ENCODE measurements at places on chromosomes 12 and 14.

GRCh38 chr14:88012495-88012894 is 7.6 kb downstream of the GPR65 start:
- no peak for DNase-seq

DNA sequence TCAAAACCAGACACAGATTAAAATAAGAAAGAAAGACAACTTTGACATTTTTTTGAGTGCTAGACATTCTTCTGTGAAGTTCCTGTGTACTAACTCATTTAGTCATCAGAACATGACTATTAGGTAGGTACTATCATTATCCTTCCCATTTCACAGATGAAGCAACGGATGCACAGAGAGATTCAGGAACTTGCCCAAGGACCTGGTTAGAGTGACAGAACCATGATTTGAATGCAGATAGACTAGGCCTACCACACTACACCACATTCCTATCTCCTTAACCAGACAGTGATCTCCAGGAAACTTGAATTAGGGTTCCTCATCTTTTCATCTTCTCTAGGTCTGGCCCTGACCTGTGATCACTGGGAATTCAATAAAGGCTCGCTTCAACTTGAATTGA is 54.4 kb upstream of the MED13L start:
- DNase-seq, result no peak

DNA sequence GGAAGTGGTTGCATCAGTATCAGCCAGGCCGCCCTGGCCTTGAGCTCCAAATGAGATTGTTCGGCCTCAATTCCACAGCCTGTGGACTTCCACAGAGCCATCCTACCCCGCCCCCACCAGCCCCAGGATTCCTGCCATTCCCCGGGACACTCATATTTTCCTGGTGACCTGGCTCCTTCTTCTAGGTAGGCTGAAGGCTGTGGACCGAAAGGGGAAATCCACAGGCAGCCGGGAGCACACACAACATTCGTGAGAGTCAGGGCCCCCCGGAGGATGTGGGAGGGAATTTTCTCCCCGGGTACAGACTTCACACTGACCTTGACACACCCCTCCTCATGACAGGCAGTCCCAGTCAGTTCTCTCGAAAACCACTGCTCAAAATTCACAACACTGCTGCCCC is 39.9 kb downstream of the RIN3 start:
- no peak for DNase-seq

- DNase-seq, result peak; percentile 30
Measured at GRCh38 chr14:66117600-66117999, 368.6 kb upstream of the CCDC196 start.

GRCh38 chr14:100222224-100223093 is 16.5 kb upstream of the YY1 start:
- DNase-seq, result no peak

- no peak for DNase-seq
Measured at GRCh38 chr12:123671876-123672275, 963 bp downstream of the TCTN2 start.

- no peak for DNase-seq
Measured at GRCh38 chr14:38291681-38292467, 36.0 kb upstream of the CLEC14A start.

GRCh38 chr12:24728366-24728765 is 220.5 kb downstream of the BCAT1 start:
- DNase-seq, result peak; percentile 3

GRCh38 chr12:2895511-2895910 is 4.8 kb downstream of the TULP3 start:
- DNase-seq, result no peak

- no peak for DNase-seq
Measured at GRCh38 chr12:117000316-117000715, 89.6 kb downstream of the FBXW8 start.

DNA sequence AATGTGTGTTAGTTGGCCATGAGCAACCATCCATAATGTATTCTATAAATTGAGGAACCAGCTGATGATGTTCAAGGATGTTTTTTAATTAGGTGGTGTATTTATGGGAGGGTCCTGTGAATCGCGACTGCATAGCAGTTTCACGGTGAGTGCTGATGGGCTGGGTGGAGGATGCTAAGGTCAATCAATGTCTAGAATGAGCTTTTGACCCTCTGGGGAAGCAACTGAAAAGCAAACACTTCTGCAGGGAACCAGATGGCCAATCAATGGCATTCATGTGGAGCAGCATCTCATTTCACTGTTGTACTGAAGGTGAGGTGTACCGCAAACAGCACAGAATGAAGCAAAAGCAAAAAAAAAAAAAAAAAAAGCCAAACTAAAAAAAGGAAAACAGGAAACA is 676.1 kb upstream of the TMEM132C start:
- no peak for DNase-seq

DNA sequence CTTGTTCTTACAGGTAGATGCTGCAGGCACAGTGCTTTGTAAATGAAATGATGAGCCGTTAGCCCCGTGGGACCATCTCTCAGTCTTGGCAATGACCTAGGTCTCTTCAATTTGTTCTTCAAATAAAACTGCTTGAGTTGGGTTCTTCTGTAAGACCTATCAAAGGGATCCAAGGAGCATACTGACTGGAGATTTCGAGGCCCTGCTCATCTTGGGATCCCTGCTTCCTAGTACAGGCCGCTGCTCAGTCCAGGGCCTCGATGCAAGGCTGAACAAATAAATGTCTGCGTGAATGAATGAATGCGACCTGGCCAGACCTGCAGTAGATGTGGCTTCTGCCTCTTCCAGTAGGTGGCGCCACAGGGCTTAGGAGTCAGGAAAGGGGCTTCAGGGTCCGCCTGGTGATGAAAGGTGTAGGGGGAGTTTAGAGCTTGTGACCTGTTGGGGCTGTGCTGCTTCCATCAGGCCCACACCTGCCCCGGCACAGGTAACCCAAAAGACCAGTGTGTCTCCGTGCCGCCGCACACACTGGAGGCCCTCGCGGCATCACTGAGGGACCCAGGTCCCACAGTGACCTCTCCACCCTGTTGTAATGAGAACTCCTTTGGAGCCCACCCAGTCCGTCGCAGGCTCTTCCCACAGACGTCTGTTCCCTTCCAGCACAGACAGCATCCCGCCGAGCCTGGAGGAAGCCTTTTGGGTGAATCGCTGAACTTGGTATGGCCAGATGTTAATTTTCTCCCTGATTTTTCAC is 4.4 kb downstream of the CACNA1C start:
- DNase-seq, result peak; percentile 23

DNA sequence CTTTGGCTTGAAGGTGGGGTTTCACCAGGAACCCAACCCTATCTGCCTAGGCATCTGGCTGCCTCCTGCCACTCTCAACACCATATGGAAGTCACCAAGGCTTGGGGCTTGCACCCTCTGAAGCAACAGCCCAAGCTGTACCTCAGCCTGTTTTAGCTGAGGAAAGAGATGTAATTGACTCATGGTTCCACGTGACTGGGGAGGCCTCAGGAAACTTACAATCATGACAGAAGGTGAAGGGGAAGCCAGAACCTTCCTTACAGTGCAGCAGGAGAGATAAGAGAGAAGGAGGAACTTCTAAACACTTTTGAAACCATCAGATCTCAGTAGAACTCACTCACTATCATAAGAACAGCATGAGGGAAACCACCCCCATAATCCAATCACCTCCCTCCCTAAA is 26.9 kb downstream of the GLIPR1L1 start:
- no peak for DNase-seq

DNA sequence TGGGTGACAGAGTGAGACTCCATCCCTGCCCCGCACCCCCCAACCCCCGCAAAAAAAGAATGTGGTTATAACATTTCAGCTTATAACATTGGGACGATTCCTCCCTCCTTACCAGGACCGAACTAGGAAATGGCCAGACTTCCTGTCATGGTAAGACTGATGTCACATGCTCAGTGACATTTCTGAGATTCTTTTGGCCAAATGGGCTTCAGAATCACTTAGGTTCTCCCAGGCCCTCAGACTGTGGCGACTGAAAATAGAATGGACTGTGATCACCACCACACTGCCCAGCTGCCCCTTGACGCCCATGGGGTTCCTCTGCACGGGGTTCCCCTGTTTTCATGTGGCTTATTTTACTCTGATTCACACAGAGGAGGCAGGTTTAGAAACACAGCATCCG is 115.0 kb upstream of the EVL start:
- DNase-seq, result no peak

- DNase-seq, result no peak
Measured at GRCh38 chr12:5000204-5000603, 43.5 kb upstream of the KCNA5 start.

DNA sequence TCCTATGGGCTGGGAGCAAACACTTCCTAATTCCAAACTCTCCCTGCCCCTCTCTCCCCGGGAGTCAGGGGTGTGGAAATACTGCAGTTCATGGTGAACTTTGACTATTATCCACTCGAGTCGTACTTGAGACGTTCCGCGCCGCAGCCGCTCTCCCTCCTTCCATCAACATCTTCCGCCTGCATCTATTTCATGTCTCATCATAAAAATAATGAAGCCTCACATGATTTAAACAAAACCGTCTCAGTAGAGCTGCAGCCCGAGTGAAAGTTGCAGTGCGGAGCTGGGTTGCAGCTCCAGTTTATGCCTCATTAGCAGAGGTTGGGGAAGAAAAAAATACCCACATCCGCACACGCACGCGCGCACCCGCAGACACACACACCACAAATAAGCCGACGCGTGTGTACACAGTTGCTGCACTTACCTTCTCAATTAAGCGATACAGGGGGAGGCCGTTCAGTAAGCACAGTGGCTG is 283 bp downstream of the LMO3 start:
- no peak for DNase-seq

- DNase-seq, result no peak
Measured at GRCh38 chr14:102484316-102484715, 25.3 kb downstream of the ANKRD9 start.

DNA sequence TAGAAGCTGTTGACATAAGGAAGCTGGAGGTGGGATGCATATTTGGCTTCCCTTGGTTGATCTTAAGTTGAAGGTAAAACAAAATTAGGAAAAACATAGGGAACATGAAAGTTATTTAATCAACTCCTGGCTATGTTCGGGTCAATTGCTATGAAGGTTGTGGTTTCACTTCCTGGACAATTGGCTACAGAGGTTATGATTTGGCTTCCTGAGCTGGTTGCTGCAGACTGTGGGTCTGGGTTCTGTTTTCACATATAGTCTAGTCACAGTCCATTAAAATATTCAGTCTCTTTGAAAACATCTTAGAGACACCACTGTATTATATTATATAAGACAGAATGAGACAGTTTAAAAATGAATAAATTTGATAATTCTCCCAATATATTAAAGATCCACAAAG is 895.2 kb upstream of the USP15 start:
- no peak for DNase-seq

DNA sequence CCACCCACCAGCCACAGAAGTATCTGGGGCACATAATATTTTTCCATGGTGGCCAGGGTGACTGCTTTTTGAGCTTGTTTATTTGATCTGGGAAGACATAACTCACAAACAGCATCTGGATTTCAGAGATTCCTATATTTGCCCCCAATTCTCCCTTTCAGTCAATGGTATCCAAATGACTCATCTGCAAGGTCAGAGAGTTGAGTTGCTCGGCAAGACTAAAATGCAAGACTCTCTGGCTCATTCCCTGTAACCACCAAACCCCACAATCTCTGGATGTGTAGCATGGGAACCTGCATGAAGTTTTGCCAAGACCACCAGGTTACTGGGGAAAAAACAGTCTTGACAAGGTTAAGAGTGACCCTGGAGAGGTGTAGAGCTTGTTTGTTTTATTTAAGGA is 174.9 kb upstream of the FAR2 start:
- no peak for DNase-seq

- DNase-seq, result no peak
Measured at GRCh38 chr14:91227183-91227628, 17.3 kb downstream of the GPR68 start.

DNA sequence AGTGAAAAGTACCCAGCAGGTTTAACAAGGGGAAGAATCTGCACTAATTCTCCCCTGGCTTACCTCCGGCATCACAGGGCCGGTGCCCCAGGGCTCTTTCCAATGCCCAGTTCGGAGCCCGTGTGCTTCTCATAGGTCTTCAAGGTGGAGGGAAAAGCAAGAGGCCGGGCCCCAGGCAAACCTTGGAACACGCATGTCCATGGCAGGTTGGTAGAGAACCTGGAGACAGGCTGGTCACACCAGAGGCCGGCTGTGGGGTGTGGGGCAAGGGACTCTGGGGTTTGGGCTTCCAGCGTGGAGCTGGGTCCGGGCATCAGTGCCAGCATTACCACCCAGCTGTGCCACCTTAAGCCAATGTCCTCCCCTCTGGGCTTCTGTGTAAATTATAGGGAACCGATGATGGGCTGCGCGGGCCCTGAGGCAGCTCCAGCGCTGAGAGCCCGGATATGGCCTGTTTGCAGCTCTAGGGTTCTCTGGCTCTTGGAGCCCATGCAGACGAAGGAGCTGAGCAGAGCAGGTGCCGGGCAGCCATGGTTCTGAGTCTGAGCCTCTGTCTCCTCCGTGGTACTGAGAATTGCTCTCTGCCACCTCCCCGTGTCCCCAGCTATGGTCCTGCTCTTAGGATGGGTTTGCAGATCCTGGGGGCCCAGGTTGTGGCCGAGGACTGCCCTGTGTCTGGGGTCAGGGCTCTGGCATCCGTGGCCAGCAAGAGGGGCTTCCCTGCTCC is 197.0 kb upstream of the C14orf180 start:
- DNase-seq, result no peak

DNA sequence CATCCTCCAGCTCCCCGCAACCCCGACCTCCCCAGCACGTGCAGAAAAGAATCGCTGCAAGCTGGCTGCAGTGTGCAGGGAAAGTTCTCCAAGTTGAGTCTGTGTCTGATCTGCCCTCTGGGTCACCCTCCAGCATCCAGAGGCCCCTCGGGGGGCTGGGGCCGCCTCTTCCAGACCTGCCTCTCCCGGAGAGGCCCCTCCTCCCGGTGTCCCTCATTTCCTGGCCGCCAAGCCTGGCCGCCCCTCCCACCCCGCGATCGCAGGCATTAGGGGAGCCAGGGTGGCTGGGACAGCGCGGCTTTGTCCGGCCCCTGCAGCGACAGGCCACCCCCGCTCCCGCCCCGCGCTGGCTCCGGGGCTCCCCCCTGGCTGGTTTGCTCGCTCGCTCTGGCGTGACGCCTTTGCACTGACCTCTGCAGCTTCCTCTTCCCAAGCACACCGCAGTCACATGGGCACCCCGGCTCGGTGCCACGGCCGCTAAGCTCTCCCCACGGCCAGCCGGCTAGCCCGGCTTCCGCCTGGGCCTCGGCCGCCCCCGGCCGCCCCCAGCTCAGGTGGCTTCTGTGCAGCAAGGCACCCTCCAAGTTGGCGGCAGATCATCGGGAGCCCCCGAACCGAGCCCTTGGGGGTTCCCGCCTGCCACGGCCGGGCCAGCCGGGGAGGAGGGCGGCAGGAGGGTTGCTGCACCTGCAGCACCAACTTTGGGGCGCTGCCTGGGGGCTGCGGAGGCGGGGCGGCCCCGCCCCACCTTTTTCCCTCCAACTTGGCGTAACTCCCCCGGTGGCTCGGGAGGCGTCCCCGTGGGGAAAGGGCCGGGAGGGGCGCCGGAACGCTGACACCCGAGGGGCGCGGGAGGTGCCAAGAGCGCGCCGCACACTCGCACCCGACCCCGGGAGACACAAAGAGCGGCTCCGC is 43.7 kb downstream of the KDM2B start:
- peak; percentile 30 for DNase-seq

GRCh38 chr14:30610787-30611343 is 11.3 kb upstream of the SCFD1 start:
- peak; percentile 58 for DNase-seq

- no peak for DNase-seq
Measured at GRCh38 chr14:51367600-51367931, 127.5 kb downstream of the TMX1 start.

GRCh38 chr12:62684570-62685295 is 218.1 kb downstream of the MON2 start:
- DNase-seq, result no peak

Measured in NCI-H460 (cell line).